HEK293T (cell line): ENCODE measurements at places on chromosomes 5 and 9.

- no peak for DNase-seq
Observed at GRCh38 chr5:33929925-33930690, 6.1 kb upstream of the RXFP3 start.

- DNase-seq: no peak
Observed at GRCh38 chr9:113139225-113139829, 11.5 kb upstream of the SLC31A2 start.

GRCh38 chr9:19379697-19380046 is 364 bp downstream of the RPS6 start:
- DNase-seq: peak; percentile 34

- DNase-seq: no peak
Observed at GRCh38 chr9:30591461-30591860, 1793.0 kb upstream of the ACO1 start.

GRCh38 chr5:148437249-148437648 is 53.5 kb downstream of the FBXO38 start:
- DNase-seq: no peak

GRCh38 chr9:87445646-87446045 is 52.0 kb upstream of the DAPK1 start:
- peak; percentile 68 for DNase-seq
